Activated CD4-positive, alpha-beta T cell treated with anti-CD3 and anti-CD28 coated beads, Interleukin-2, amount 10 ng/mL, durations not matched to agents 7 days and 5 days (primary cell): ENCODE measurements at places on chromosomes 3 and 15. TPM values are rescaled to one million over a fixed set of nuclear protein-coding genes. Genes with fewer than 3 reads are reported as not detected.

- DNase-seq, result no peak
Measured at GRCh38 chr15:84685304-84685703, 27.3 kb upstream of the NMB start.

GRCh38 chr3:129259612-129260477 lies 10.4 kb downstream of the COPG1 start:
- no peak for DNase-seq

GABRB3 gene
- total RNA-seq, result 0.12 TPM

- no peak for DNase-seq
Measured at GRCh38 chr3:190539526-190539925, 25.6 kb downstream of the IL1RAP start.

GRCh38 chr3:103210583-103210982 lies 775.8 kb downstream of the ZPLD1 start:
- no peak for DNase-seq

DNA sequence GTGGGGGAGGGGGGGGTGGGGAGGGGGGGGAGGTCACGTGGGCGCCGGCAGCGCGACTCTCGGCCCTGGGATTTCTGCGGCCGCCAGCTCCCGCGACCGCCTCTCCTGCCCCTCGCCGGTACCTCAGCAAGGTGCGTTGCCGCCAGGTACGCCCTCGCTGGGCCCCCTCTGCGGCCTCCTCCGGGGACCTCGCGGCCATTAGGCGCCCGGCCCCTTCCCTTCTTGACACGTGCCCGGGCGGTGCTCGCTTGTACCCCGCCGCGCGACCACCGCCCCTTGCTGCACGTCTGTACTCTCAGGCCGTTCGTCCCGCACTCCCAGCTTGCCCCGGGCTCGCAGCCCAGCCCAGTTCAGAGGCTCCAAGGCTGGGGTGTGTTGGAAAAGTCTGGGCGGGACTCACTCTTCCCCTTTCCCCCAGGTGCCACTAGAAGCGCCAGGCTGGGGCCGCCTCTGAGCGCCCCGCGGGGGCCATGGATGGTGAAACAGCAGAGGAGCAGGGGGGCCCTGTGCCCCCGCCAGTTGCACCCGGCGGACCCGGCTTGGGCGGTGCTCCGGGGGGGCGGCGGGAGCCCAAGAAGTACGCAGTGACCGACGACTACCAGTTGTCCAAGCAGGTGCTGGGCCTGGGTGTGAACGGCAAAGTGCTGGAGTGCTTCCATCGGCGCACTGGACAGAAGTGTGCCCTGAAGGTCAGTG lies at the start of gene MAPKAPK3:
Gene MAPKAPK3, plus strand, starts transcription at position 56 of the 696 bp plus-strand sequence. Its CDS starts 415 bp downstream, at position 471.
- DNase-seq, result peak; percentile 31

DNA sequence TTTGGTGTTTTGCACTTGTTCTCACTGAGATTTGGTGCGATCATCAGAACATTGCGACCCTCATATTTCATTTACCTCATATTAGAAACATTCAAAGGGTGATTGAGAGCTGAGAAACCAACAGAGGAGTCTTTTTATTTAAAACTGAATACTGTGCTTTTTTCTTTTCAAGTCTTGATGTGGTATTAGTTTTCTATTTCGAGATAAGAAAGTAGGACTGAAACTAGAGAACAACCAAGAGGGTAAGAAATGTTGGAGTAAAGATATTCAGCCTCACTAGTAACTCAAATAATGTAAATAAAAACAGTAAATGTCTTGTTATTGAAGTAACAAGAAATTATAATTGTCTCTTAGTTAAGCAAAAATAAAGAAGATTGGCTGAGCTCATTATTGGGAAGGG lies 26.5 kb downstream of the EFHB start:
- DNase-seq, result no peak

GRCh38 chr3:46701181-46701939 lies at the start of gene TMIE:
TMIE (plus strand) TSS chr3:46701392; CDS start chr3:46701488, 96 bp downstream.
- DNase-seq, result no peak
